K562 (cell line): ENCODE measurements at places on chromosomes 7 and 10. TPM values are rescaled to one million over a fixed set of nuclear protein-coding genes. Genes with fewer than 3 reads are reported as not detected.

DNA sequence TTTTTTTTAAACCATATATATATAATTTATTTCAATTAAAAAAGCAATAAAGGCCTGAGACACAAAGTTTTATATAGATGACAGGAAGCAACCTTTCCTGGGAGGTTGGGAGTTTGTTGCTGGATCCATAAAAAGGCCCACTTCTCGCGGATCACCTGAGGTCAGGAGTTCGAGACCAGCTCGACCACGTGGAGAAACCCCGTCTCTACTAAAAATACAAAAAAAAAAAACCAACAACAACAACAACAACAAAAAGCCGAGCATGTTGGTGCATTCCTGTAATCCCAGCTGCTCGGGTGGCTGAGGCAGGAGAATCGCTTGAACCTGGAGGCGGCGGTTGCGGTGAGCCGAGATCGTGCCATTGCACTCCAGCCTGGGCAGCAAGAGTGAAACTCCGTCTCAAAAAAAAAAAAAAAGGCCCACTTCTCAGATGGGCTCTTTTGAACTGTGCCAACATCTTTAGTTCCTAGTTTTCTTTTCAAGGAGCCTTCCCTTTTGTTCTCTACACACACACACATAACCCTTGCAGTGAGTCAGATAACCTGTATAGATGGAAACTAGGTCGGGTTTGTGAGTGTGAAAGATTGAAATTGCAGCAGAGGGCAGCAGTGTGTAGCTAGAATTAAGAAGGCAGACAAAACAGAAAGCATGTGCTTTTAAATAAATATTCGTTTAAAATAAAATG, 1.2 kb upstream of the SMNDC1 start:
- no peaks in the 10 kb centered on the region for H3K4me1 ChIP-seq
- peak overlapping the region; percentile 87; the same call in 2 of the 3 replicates for H3K27ac ChIP-seq
- peak; percentile 47 for DNase-seq

Gene COL13A1
- not detected in 2 replicates for total RNA-seq

GRCh38 chr10:52031771-52032170, 282.3 kb upstream of the DKK1 start:
- H3K27me3 ChIP-seq, result no peaks in the 10 kb centered on the region
- no peaks in the 10 kb centered on the region for H3K4me1 ChIP-seq
- no peak for DNase-seq
- no peak overlapping the region for H3K4me3 ChIP-seq
- H3K36me3 ChIP-seq, result no peaks in the 10 kb centered on the region

DNA sequence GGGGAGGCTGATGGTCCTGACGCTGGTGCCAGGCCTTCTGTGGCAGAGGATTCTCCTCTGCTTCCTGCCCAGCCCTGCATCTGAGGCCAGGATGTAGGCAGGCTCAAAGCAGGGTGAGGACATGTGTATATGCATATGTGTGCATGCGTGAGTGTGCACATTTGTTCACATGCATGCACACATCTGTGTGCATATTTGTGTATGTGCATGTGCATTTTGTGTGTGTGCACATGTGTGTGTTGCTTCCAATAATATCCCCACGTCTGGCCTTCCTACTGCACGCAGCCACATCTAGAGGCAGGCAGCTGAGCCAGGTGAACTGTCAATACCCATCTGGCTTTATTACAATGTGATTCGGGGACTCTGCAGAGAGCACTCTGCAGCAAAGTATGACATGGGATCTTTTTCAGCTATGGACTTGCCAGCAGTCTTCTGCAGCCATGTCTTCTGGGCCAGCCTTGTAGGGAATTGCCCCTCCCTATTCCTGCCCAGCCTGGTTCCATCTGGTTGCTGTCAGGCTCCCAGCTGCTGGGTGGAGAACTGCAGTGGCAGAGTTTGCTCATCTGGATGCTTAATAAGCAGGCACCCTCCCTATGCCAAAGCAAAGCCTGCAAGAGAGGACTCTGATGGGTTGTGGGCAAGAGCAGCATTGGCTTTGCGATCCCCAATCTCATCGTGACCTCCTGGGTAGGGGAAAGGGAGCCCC, 140.7 kb downstream of the PFKFB3 start:
- no peak overlapping the region for H3K4me3 ChIP-seq
- peaks cover 10% of the 10 kb centered on the region; the same call in 2 of the 3 replicates for H3K27me3 ChIP-seq
- H3K4me1 ChIP-seq, result no peaks in the 10 kb centered on the region

DNA sequence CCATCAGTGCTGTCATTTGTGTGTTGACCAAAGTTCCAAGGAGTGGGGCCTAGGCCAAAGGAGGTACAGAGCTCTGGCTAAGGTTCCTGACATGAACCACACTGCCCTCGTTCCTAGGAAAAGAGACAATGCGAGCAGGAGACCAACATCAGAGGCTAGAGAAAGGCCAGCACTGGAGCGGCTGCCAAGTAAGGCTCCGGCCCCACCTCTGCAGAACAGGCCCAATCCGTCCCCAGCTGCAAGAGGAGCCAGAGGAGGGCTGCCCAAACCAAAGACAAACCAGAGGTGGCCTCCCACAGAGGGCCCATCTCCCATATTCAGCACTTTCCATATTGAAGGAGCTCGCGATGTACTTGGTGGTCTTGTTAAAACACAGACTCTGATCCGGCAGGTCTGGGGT, 81.0 kb downstream of the FAM53B start:
- peaks cover 13% of the 10 kb centered on the region; the same call in 1 of the 3 replicates for H3K36me3 ChIP-seq
- no peak overlapping the region for H3K4me3 ChIP-seq
- peaks cover 21% of the 10 kb centered on the region for H3K4me1 ChIP-seq
- H3K27ac ChIP-seq, result no peak overlapping the region
- H3K27me3 ChIP-seq, result no peaks in the 10 kb centered on the region

Gene SFMBT2
- 12.1 and 13.6 TPM in 2 replicates for total RNA-seq

Gene ZNF239
- total RNA-seq, result 13.4 and 13.7 TPM in 2 replicates

DNA sequence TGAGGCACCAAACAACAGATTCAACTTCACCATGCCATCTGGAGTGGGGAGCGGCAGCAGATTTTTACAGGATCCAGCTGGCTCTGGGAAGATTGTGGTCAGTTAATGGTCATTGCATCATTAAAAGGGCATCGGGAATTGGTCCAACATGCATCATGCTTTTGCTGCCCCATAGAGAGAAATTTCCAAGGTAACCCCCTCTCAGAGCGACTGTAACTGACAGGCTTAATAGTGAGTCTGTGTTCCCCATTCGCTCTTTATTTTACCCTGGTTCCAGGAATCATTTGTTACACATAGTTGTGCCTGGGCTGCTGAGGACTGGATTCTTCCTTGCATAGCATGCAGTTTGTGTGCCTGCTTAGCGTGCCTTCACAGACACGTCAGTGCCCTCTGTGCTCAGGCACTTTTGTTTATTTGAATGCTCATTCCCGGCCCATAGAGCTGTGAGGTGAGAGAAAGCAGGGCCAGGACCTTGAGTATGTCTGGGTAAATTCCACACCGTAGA, 49.9 kb downstream of the CDHR3 start:
- H3K4me1 ChIP-seq, result peaks cover 36% of the 10 kb centered on the region; the same call in 2 of the 3 replicates
- H3K4me3 ChIP-seq, result no peak overlapping the region
- DNase-seq, result no peak
- peaks cover 17% of the 10 kb centered on the region; the same call in 1 of the 2 replicates for H3K27me3 ChIP-seq

GRCh38 chr7:77382532-77382931, 33.6 kb downstream of the GSAP start:
- DNase-seq, result no peak
- no peaks in the 10 kb centered on the region for H3K36me3 ChIP-seq
- no peaks in the 10 kb centered on the region for H3K4me1 ChIP-seq
- H3K27me3 ChIP-seq, result peaks cover 22% of the 10 kb centered on the region
- no peak overlapping the region for H3K4me3 ChIP-seq

Gene AFAP1L2
- total RNA-seq, result 0.07 TPM in 2 replicates

Gene FOXP2
- total RNA-seq, result not detected in 2 replicates

DNA sequence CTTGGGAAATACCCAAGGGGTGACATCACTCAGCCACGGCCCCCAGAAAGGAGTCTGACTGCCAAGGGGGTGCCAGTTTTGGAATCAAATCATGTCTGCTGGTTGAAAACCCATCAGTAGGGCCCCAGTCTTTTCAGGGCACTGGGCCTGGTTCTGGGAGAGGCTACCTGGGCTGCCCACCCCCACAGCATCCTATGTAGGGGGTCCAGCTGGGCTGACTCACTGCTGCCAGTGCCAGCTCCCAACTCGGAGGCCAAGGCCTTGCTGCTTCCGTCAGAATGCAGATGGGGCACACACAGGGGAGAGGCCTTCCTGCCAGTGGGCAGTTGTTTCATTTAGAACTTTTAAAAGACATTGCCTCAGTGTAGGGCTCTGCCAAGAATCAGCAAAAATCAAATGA, 39.5 kb upstream of the DMBT1 start:
- H3K4me3 ChIP-seq, result no peak overlapping the region
- no peaks in the 10 kb centered on the region for H3K36me3 ChIP-seq
- no peaks in the 10 kb centered on the region for H3K4me1 ChIP-seq
- no peaks in the 10 kb centered on the region for H3K27me3 ChIP-seq
- DNase-seq, result no peak

DNA sequence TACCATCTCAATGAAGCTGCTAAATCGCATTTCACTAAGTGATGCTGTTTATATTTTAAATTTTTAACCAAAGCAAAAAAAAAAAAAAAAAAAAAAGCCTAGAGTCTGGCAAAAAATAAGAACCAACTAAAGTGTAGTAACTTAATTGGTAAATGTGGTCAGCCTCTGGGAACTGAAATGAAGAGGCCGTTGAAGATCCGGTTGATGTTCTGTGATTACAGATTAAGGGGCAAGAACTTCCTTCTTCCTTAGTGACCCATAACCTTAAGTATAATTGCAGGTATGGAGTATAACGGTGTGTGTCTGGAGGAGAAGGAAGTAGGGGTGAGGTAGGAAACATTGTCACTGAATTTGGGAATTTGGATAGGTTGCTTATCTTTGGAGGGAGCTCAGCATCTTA, 7.7 kb upstream of the SRGN start:
- H3K4me1 ChIP-seq, result no peaks in the 10 kb centered on the region; the same call in 1 of the 2 replicates
- no peak overlapping the region for H3K27ac ChIP-seq
- H3K4me3 ChIP-seq, result no peak overlapping the region
- no peaks in the 10 kb centered on the region for H3K27me3 ChIP-seq
- no peaks in the 10 kb centered on the region for H3K36me3 ChIP-seq

Gene LIPN
- not detected in 2 replicates for total RNA-seq

Gene ASZ1
- total RNA-seq, result not detected in 2 replicates
